ENCODE measurements at places on chromosomes 6 and 20. TPM values are rescaled to one million over a fixed set of nuclear protein-coding genes. Genes with fewer than 3 reads are reported as not detected.

DNA sequence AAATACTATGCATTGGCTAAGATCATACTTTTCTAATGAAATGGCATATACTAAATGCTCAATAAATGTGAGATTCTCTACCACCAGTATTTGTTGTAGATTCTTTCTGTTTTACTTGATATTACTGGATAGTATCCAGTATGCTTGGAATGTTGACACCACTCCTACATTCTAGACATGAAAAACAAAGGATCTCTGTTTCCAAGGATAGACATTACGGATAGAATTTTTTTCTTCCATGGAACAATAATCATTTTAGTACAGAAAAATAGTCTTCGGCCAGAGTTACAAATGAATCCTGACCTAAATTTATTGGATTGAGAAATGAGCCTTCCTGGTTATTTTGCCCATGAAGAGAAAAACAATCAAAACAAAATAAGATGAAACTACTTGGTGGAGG, 258.2 kb upstream of the NT5E start:
- DNase-seq: no peak
- H3K27ac ChIP-seq: no peak overlapping the region
- H3K4me3 ChIP-seq: no peak overlapping the region
- H3K4me1 ChIP-seq: no peaks in the 10 kb centered on the region
- H3K36me3 ChIP-seq: no peaks in the 10 kb centered on the region
- H3K27me3 ChIP-seq: no peaks in the 10 kb centered on the region

DNA sequence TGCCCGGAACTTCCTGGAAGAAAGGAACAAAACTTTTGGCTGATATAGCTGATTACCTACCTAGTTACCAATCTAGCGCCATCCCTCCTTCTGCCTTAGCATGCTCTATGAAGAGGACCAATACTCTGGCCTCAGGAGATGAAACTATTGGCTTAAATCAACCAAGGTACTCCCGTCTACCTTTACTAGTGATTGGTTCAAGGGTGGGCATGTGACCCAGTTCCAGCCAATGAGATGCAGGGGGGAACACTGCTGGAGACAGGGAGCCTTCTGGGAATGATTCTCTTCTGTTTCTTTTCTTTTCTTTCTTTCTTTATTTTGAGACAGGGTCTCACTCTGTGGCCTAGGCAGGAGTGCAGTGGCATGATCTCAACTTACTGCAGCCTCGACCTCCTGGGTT, 72.6 kb upstream of the CCDC167 start:
- DNase-seq: no peak
- peaks cover 3% of the 10 kb centered on the region for H3K4me1 ChIP-seq
- no peak overlapping the region for H3K27ac ChIP-seq
- no peak overlapping the region for H3K4me3 ChIP-seq

DNA sequence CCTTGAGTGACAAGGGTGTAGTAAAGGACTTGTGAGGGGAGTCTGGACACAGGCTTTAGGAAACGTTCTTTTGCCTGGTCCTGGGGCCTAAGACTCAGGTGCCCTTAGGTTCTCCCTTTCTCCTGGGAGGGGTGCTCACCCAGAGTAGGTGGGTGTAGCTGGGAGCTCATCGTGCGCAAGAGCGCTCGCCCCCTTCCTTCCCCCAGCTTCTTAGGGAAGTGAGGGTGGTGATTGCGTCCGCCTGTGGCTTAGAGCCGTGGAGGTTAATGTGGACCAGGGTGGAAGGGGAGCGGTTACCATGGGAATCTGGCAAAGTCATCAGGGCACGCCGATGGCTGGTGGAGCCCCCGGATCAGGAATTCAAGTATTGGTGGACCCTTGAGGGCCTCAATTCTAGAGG, 3.3 kb upstream of the AARS2 start:
- H3K36me3 ChIP-seq: no peaks in the 10 kb centered on the region
- no peak for DNase-seq
- H3K27ac ChIP-seq: no peak overlapping the region
- H3K27me3 ChIP-seq: peaks cover 32% of the 10 kb centered on the region
- peaks cover 10% of the 10 kb centered on the region for H3K4me1 ChIP-seq
- no peak overlapping the region for H3K4me3 ChIP-seq

DNA sequence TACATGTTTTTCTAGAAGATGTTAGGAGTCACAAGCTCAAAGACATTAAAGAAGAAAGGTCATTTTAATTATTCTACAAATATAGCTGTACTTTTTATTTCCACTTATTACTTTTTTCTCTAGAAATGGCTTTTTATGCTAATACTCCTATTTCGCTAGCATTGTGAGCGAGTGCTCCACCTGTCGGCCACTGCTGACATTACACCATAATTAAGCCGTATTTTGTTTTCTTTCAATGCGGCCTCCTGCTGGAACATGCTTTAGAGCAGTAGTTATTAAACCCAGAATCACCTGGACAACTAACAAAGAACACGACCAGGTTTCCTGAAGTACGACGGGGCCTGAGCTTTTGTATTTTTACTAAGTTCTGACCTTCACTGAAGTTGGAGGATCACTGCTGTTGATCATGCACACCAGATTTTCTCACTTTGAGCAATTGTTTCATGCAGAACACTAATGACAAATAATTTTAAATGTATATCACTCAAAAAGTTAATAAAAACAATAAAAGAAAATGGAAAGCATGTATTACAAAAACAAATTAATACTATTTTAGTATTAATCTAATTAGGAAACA, 74.1 kb upstream of the PAK5 start:
- no peak overlapping the region for H3K4me3 ChIP-seq
- H3K4me1 ChIP-seq: peaks cover 2% of the 10 kb centered on the region
- no peaks in the 10 kb centered on the region for H3K36me3 ChIP-seq
- DNase-seq: peak; percentile 35
- H3K27ac ChIP-seq: no peak overlapping the region
- H3K27me3 ChIP-seq: peaks cover 12% of the 10 kb centered on the region

The ENPP4 gene
- 9.3 TPM for total RNA-seq

The DNMT3B gene
- total RNA-seq: 6.6 TPM

The SRMS gene
- not detected for total RNA-seq

- DNase-seq: no peak
- no peaks in the 10 kb centered on the region for H3K36me3 ChIP-seq
- no peak overlapping the region for H3K4me3 ChIP-seq
- H3K4me1 ChIP-seq: no peaks in the 10 kb centered on the region
- H3K27me3 ChIP-seq: peaks cover 6% of the 10 kb centered on the region
Observed at GRCh38 chr20:63810730-63811490, 20.2 kb downstream of the ZBTB46 start.

DNA sequence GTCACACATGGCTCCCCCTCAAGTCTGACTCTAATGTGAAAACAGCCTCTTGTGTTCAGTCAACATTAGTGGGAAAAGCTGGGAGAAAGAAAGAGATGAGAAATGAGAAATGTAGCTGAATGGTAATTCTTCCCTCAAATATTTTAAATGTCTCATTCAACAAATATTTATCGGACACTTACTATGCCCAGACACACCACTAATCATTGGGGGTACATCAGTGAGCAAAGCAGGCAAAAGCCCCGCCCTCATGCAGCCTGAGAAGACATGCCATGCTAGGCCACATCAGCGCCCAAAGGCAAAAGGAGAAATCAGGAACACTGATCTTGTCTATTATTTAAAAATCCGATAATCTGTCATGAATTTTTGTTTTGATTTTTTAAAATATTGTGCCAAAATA, 89.9 kb upstream of the ASF1A start:
- peaks cover 13% of the 10 kb centered on the region for H3K36me3 ChIP-seq
- H3K27me3 ChIP-seq: no peaks in the 10 kb centered on the region
- H3K4me3 ChIP-seq: no peak overlapping the region

The TRERF1 gene
- total RNA-seq: 21.4 TPM

GRCh38 chr6:136764517-136764993, 27.7 kb downstream of the MAP3K5 start:
- peak overlapping the region; percentile 46 for H3K4me3 ChIP-seq
- DNase-seq: no peak
- H3K27me3 ChIP-seq: no peaks in the 10 kb centered on the region

The MEP1A gene
- total RNA-seq: not detected
